ENCODE measurements at places on chromosomes 5 and 9. TPM values are rescaled to one million over a fixed set of nuclear protein-coding genes. Genes with fewer than 3 reads are reported as not detected.

MYOT gene
- total RNA-seq: not detected

ROPN1L gene
- 3.0 TPM for total RNA-seq

RANBP6 gene
- 31.1 TPM for total RNA-seq

PCDHGA4 gene
- not detected for total RNA-seq

NUTM2F gene
- not detected for total RNA-seq

Data from CD4-positive, CD25-positive, alpha-beta regulatory T cell (primary cell).